Spleen (tissue), 13 donors: ENCODE measurements at places on chromosomes 5 and 9. TPM values are rescaled to one million over a fixed set of nuclear protein-coding genes. Genes with fewer than 3 reads are reported as not detected.

Gene CYSTM1
- total RNA-seq, result 43.2 TPM

Gene NTNG2
- 22.4 TPM for total RNA-seq

Gene CATSPER3
- 0.89 TPM for total RNA-seq

Gene TLX3
- total RNA-seq, result not detected

Gene C6
- total RNA-seq, result not detected

Gene PCDHGA4
- total RNA-seq, result 1.4 TPM

Gene PCDHB11
- 3.0 TPM for total RNA-seq

Gene OGN
- not detected for total RNA-seq

Gene SLCO4C1
- 4.1 TPM for total RNA-seq

Gene FGFR4
- 41.6 TPM for total RNA-seq

Gene WASHC1
- 1.9 TPM for total RNA-seq

DNA sequence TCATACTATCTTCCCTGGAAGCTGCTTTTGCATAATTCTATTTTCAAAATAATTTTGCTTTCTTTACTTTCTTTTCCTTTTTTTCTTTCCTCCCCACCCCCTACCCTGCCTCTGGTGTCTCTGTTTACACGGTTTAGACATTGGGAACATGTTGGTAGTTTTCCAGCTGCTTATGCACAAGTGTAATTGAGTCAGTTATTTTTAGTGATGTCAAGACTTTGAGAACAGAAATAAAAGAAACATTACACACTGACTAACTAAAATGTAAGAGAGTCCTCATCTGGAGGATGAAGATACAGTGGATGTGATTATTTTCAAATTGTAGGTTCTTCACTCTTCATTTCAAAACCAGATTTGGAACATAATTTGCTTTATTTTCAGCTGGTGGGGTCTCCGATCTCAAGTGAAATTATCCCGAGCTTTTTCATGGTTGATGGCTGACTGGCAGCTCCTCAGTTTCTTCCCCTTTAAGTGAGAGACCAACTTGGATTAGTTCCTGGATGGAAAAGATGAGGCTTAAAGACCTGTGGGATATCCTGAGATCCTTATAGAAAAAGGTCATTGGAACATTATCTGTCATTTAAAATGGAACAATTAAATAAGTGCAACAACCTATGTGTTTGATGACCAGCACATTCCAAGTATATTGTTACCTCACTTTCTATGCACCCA is 154.4 kb upstream of the ZNF462 start:
- no peaks in the 10 kb centered on the region for H3K36me3 ChIP-seq
- DNase-seq, result no peak
- no peak overlapping the region for H3K4me3 ChIP-seq
- no peak overlapping the region for H3K27ac ChIP-seq
- H3K27me3 ChIP-seq, result no peaks in the 10 kb centered on the region
- no peaks in the 10 kb centered on the region for H3K4me1 ChIP-seq

DNA sequence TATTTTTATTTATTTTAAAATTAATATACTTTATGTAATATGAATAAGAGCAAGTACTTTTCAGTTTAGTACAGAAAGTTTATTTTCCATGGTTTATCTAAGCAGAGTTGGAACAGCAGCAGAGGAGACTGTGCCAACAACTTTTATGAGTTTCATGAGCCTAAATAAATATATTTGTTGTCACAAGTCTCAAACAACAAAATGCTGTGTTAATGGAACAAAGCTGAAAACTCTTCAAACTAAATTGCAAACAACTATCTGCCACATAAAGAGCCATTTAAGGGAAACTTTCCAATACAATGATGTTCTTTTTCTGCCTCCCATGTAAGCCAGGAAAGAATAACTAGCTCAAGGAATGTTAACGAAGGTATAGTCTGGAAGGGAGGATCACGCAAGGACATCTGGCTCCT is 96.1 kb downstream of the FBN2 start:
- H3K36me3 ChIP-seq, result no peaks in the 10 kb centered on the region
- no peaks in the 10 kb centered on the region for H3K4me1 ChIP-seq
- no peaks in the 10 kb centered on the region for H3K27me3 ChIP-seq
- no peak overlapping the region for H3K27ac ChIP-seq

DNA sequence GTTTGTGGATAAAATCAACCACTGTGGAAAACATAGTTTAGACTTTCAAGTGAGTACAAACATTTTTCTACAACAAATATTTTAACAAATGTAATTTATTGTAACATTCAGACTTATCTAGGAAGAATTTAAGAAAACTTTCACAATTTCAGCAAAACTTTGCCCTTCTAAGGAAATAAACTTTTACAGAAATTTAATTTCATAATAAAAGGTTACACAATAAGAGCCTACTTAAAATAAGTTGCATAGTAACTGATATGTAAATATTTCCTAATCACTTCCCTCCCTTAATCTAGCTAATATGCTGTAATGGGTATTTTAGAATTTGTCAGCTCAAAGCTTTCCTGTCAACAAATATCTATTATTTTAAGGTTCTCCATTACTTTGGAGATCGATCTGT is 1899.9 kb downstream of the MAT2B start:
- no peaks in the 10 kb centered on the region for H3K4me1 ChIP-seq
- no peak overlapping the region for H3K27ac ChIP-seq
- DNase-seq, result no peak
- H3K4me3 ChIP-seq, result no peak overlapping the region
- H3K36me3 ChIP-seq, result no peaks in the 10 kb centered on the region

- DNase-seq, result no peak
- H3K27ac ChIP-seq, result no peak overlapping the region
- H3K4me3 ChIP-seq, result no peak overlapping the region
- H3K36me3 ChIP-seq, result no peaks in the 10 kb centered on the region
Observed at GRCh38 chr5:61327760-61328753, 4.0 kb upstream of the ZSWIM6 start.

GRCh38 chr5:17118631-17119030 is 98.8 kb upstream of the BASP1 start:
- peaks cover 22% of the 10 kb centered on the region for H3K4me1 ChIP-seq
- no peak for DNase-seq
- no peaks in the 10 kb centered on the region for H3K27me3 ChIP-seq
- H3K27ac ChIP-seq, result no peak overlapping the region
- no peak overlapping the region for H3K4me3 ChIP-seq
- H3K36me3 ChIP-seq, result no peaks in the 10 kb centered on the region

- H3K27ac ChIP-seq, result no peak overlapping the region
- H3K27me3 ChIP-seq, result no peaks in the 10 kb centered on the region
- H3K4me1 ChIP-seq, result peaks cover 15% of the 10 kb centered on the region
- H3K36me3 ChIP-seq, result no peaks in the 10 kb centered on the region
- H3K4me3 ChIP-seq, result peak overlapping the region; percentile 5
Observed at GRCh38 chr9:14273696-14274121, 40.2 kb downstream of the NFIB start.

DNA sequence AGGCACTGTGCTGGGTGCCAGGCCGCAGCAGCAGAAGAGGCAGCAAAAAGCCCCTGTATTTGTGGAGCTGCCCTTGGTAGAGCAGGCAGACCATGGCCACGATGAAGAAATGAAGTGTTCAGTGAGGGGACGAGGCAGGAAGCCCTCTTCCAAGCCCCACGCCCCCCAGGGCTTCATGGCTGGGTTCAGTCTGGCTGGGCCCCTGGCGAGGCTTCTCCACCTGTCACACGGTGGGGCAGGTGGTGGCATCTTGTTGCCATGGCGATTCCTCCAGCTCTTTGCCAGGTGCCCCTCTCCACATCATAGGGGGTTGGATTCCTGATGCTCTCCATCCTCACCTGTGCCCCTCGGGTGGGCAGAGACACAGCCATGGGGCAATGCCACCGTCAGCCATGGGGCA is 21.5 kb downstream of the ADGRD2 start:
- no peak overlapping the region for H3K4me3 ChIP-seq
- no peaks in the 10 kb centered on the region for H3K36me3 ChIP-seq
- no peak for DNase-seq
- H3K27me3 ChIP-seq, result peaks cover 4% of the 10 kb centered on the region
- H3K27ac ChIP-seq, result no peak overlapping the region
- no peaks in the 10 kb centered on the region for H3K4me1 ChIP-seq

- H3K36me3 ChIP-seq, result no peaks in the 10 kb centered on the region
- H3K4me1 ChIP-seq, result peaks cover 19% of the 10 kb centered on the region
- DNase-seq, result no peak
- H3K4me3 ChIP-seq, result no peak overlapping the region
Observed at GRCh38 chr9:127586096-127586495, 26.0 kb upstream of the STXBP1 start.

- H3K27me3 ChIP-seq, result no peaks in the 10 kb centered on the region
- no peaks in the 10 kb centered on the region for H3K36me3 ChIP-seq
- H3K4me1 ChIP-seq, result no peaks in the 10 kb centered on the region
- H3K4me3 ChIP-seq, result no peak overlapping the region
- DNase-seq, result no peak
Observed at GRCh38 chr9:5876711-5877110, 14.0 kb upstream of the MLANA start.

DNA sequence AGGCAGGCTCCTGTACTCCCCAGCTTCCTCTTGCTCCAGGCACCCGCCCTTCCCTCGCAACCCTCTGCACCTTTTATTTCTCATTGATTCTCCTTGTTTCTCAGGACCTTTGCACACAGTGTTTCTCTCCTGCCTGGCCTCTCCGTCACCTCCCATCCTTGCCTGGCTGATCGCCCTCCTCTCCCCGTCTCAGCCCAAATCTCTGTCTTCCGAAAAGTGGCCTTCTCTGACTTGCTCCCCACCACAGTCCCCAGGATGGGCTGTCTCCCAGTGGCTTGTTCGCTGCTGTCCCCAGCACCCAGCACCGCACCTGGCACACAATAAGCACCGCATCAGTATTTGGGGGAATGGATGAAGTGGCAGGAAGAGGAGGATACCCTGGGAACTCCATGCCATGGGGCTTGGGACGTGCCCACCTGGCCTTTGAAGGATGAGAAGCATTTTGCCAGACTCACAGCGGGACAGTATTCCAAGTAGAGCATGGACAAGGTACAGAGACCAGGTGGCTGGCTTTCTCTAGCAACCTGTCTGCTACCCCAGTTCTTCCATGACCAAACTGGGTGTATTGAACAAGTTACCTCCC is 62.5 kb downstream of the LMX1B start:
- DNase-seq, result no peak
- no peaks in the 10 kb centered on the region for H3K4me1 ChIP-seq
- H3K4me3 ChIP-seq, result no peak overlapping the region
- H3K27ac ChIP-seq, result no peak overlapping the region
- no peaks in the 10 kb centered on the region for H3K36me3 ChIP-seq

GRCh38 chr5:36815871-36816270 is 60.7 kb upstream of the NIPBL start:
- no peaks in the 10 kb centered on the region for H3K36me3 ChIP-seq
- H3K27ac ChIP-seq, result no peak overlapping the region
- no peaks in the 10 kb centered on the region for H3K4me1 ChIP-seq
- no peak overlapping the region for H3K4me3 ChIP-seq
- no peaks in the 10 kb centered on the region for H3K27me3 ChIP-seq
- DNase-seq, result no peak

DNA sequence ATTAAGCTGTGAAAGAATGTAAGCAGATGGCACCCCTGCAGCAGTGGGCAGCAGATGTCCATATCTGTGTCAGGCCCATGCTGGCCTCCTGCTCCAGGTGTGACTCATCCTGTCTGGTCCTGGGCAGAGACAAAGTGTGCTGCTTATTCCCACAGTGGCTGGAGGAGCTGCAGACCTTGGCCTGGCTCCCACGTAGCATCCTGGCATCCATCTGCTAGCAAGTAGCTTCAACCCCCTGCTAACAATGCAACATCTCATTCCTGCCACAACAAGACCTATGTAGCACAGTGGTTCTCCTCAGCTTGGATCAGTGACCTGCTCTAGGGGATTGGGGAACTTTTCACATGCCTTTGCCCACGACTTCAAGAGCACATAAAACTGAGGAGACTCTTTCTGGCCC is 126.4 kb upstream of the SLC12A2 start:
- H3K4me3 ChIP-seq, result no peak overlapping the region
- H3K36me3 ChIP-seq, result no peaks in the 10 kb centered on the region
- no peak overlapping the region for H3K27ac ChIP-seq
- no peaks in the 10 kb centered on the region for H3K27me3 ChIP-seq
- DNase-seq, result no peak

DNA sequence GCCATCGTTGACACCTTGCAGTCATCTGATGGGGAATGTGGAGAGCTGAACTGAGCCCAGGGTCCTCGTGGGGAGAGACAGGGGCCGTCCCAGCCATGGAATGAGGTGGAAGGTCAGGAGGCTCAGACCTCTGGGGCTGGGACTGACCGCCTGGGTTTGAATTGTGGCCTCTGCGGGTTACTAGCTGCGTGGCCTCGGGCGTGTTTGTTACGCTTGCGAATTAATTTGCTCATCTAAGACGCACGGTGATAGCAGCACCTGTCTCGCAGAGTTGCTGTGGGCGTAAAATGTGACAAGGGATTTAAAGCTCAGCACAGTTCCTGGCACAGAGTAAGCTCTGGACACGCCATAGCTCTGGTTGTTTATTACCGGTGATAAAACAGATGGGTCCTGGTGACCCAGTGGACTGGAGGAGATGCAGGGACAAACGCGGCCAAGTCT is 19.4 kb upstream of the DAB2IP start:
- no peak overlapping the region for H3K4me3 ChIP-seq
- H3K36me3 ChIP-seq, result no peaks in the 10 kb centered on the region
- no peaks in the 10 kb centered on the region for H3K27me3 ChIP-seq
- DNase-seq, result no peak
- no peak overlapping the region for H3K27ac ChIP-seq

GRCh38 chr5:134289509-134290113 is 63.7 kb upstream of the PPP2CA start:
- no peak overlapping the region for H3K4me3 ChIP-seq
- no peaks in the 10 kb centered on the region for H3K4me1 ChIP-seq
- H3K27ac ChIP-seq, result no peak overlapping the region
- no peaks in the 10 kb centered on the region for H3K27me3 ChIP-seq
- no peak for DNase-seq
- no peaks in the 10 kb centered on the region for H3K36me3 ChIP-seq

- H3K4me3 ChIP-seq, result no peak overlapping the region
- H3K4me1 ChIP-seq, result no peaks in the 10 kb centered on the region
- H3K36me3 ChIP-seq, result no peaks in the 10 kb centered on the region
Observed at GRCh38 chr5:60312098-60312497, 387.9 kb downstream of the DEPDC1B start.

DNA sequence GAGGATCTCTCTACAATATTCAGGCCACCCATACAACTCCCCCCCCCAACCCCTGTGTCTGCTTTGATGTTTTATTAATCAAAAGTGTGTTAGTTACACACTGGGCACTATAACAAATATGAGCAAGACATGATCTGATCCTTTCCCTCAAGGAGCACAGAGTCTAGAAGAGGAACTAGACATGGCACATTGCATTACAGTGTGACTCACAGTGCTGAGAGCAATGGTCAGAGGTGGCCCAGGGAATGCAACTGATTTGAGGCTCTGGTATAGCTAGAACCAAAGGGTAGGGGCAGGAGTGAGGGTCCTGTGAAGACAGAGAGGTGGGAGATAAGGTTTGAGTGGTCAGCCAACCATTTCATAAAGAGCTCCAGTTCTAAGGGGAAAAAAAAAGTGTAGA is 539.2 kb downstream of the ACTL7B start:
- DNase-seq, result no peak
- H3K4me3 ChIP-seq, result no peak overlapping the region
